ENCODE measurements at places on chromosomes 12 and 14. TPM values are rescaled to one million over a fixed set of nuclear protein-coding genes. Genes with fewer than 3 reads are reported as not detected.

GRCh38 chr12:101696251-101697196 is 916 bp upstream of the CHPT1 start:
- DNase-seq: peak; percentile 73

DNA sequence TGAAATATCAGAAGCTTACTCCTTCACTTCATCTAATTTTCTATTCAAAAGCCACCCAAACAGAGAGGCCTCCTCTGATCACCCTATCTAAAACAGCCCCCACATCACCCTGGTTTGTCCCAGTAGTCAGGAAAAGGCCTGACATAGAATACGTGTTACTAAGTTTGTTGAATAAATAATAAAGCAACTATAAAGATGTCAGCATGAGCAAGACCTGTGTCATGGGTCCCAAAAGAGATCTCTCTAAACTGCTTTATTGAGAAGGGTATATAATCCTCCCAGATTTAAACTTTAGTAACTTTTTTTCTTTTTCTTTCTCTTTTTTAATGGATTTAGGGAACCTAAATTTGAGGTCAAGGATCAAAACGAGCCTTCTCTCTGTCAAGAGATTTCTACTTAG is 27.4 kb upstream of the C12orf50 start:
- DNase-seq: no peak

- DNase-seq: no peak
Observed at GRCh38 chr12:77549383-77550128, 281.1 kb upstream of the NAV3 start.

DNA sequence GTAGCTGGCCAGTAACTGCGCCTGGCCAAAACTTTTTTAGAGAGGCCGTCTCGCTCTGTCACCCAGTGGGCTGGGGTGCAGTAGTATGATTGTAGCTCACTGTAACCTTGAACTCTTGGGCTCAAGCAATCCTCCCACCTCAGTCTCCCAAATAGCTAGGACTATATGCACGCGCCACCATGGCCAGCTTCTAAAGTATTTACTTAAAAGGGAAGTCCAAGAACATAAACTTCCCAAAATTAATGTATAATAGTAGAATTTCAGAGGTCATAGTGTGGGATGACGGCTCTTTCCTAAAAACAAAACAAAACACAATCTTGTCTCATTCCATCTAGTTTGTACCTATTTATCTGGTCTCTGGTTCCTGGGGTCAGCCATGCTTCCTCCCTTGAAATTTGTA is 42.2 kb upstream of the FOS start:
- no peak for DNase-seq

GRCh38 chr14:99512110-99512449 is 30.9 kb downstream of the CCNK start:
- no peak for DNase-seq

- no peak for DNase-seq
Observed at GRCh38 chr12:122840580-122841513, 5.6 kb downstream of the HIP1R start.

Gene CCDC63
- total RNA-seq: not detected

DNA sequence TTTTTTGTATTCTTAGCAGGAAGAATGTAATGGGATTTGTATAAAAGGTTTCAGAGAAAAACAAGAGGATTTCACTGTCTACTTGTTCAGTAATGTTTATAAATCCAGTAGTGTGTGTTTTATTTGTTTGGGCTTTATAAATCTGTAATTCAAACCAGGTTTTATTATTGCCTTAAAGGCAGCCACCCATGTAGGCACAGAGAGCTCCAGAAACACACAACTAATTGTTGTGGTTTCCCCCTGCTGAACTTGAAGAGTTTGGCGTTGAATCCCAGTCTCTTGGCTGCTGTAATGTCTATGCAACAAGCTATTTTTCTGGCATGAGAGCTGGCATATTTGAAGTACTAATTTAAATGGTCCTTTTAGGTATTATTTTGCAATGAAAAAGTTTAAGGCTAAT is 63.4 kb upstream of the SLCO1C1 start:
- peak; percentile 34 for DNase-seq

Gene BCAT1
- total RNA-seq: 72.8 TPM

DNA sequence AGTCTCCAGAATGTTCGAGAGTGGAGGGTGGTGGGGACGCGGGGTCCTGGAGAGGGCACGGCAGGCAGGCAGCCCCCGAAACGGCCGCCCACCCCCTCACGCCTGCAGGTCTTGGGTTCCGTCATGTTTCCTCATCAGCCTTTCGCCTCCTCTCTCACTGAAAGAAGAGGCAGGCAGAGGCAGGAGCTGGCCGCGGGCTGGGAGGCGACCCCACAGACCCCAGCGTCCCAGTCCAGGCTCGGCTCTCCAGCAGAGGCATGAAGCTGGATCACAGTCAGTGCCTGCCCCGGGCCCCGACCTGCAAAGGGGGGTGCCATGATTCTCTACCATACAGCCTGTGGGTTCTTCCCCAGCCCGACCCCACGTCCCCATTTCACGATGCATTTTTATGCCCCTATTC is 13.4 kb downstream of the GALNT9 start:
- no peak for DNase-seq

Gene RPS6KL1
- total RNA-seq: 1.2 TPM

GRCh38 chr14:33588771-33589170 is 362.1 kb downstream of the EGLN3 start:
- DNase-seq: no peak

DNA sequence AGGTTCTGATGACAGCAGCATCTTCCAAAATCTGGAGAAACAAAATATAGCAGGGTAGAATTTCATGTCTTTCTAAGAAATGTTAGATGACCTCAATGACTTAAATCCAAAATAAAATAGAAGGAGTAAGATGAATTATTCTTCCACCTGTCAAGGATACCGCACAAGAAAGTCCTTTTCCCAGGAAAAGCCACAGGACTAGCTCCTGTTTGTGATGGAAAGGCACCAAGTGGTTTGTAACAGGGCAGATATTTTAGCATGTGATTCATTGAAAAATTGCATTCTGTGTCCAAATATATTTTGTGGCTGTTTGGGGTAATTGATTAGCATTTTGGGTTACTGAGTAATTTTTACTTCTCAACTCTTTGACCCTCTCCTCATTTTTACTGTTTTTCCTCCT is 2.7 kb downstream of the CD163L1 start:
- DNase-seq: no peak

Gene EIF2S3B
- total RNA-seq: 1.3 TPM

DNA sequence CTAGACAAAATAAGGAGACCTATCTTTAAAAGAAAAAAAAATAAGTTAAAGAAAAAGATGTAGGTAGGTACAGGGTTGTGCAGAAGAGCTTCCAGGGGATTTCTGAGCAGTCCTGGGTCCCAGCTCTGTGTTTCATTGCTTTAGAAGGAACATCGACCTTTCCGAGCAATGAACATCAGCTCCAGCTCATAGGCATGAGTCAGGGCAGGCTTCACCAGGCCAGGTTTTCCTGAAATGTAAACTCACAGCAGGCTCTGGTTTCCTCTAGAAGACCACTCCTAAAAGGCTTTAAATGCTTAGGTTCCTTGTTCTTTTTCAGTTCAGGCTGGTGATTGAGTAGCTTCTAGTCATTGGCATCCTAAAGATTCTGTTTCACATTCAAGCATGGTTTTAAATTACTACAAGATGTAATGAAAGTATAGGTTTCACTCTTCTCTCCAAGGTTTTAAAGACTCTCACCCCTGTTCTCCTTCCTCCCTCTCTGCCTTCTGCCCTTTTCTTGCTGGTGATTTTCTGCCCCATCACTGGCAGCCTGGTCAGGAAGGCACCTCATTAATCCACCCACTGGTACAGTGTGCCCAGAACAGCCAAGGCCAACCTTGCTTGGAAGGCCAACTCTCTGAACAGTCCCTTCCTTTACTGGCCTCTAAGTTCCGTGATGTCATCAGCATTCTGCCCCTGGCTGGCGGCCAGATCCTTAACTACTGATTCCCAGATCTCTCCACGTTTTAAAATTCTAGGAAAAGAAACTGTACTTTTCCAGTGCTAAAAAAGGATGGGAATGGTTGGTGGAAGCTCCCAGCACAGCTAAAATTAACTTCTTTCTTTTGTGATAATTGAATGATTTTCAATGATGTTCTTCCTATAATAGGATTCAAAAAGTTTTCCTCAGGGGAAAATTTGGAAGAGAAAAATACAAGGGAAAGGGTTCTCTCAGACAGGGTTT is 109.4 kb upstream of the HIF1A start:
- DNase-seq: peak; percentile 72

- no peak for DNase-seq
Observed at GRCh38 chr14:53545217-53545616, 392.1 kb upstream of the DDHD1 start.

Gene KLHL42
- total RNA-seq: 14.4 TPM

Gene WNT1
- not detected for total RNA-seq

GRCh38 chr12:109734219-109735000 is 20.8 kb downstream of the FAM222A start:
- no peak for DNase-seq

Gene RDH11
- total RNA-seq: 161 TPM

Gene IL22
- total RNA-seq: not detected

DNA sequence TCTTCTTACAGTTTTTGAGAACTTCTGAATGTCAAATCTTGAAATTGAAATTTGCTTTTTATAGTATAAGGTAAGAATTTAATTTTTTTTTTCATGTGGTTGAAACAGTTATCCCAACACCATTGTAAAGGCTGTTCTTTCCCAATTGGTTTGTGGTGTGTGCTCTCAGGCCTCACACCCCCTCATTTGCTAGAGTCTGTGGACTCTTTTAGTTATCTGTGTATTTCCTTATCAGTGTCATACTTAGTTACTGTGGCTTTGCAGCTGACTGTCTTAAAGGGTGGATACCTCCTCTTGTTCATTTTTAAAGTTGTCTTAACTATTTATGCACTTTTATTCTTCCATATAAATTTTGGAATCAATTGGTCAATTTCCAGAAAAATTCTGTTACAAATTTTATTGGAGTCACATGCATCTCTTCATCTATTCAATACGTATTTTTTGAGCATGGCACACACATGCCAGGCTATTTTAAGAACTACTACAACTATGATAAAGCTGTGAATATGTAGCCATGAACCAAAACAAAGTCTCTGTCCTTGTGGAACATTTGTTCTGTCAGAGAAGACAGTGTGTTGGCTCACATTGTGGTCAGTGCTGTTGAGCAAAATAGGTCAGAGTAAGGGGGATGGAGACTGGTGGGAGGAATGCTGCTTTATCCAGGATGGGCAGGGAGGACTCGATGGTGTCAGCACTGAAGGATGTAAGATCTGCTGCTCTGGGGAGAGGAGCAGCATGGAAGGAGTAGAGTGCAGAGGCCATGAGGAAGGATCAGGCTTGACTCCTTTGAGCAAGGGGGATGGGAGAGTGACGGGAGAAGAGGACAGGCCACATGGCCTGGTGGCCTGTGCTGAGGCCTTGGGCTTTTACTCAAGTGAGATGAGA is 24.1 kb downstream of the FGF23 start:
- no peak for DNase-seq

- no peak for DNase-seq
Observed at GRCh38 chr12:8699714-8700113, 1.9 kb downstream of the RIMKLB start.

DNA sequence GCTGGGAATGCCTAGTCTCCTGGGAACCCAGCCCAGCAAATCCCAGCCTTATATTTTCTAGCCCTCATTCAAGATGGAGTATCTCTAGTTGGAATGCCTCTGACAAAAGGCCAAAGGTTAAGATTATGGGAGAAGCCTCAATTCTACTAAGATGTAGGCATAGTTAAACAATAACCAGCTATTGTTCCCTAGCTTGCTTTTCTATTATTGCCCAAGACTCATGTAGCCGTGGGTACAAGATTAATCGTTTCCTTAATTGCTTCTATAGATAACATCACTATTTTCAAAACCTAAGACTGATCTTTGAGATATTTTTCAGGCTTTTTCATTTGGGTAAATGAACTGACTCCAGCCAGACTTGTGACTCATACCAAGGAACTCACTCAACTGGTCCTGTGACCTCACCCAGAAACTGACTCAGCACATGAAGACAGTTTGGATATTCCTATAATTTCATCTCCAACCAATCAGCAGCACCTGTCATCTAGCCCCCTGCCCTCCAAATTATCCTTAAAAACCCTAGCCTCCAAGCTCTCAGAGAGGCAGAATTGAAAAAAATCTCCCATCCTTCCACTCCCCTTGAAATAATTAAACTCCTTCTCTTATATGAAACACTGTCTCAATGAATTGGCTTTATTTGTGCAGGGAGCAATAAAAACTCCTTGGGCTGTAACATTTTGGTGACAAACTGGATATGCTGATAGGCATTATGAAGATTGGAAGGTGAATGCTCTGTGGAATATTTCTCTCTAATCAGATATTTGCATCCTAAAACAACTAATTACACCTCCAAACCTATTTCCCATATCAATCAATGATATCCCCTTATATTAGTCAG is 589.0 kb downstream of the C12orf50 start:
- peak; percentile 65 for DNase-seq

- no peak for DNase-seq
Observed at GRCh38 chr14:100537446-100538350, 49.5 kb downstream of the BEGAIN start.

Gene TAS2R20
- total RNA-seq: 6.3 TPM

Gene ZNF664
- 63.9 TPM for total RNA-seq

Gene TAS2R8
- total RNA-seq: not detected
